ENCODE measurements at places on chromosomes 1 and 21.

GRCh38 chr1:212256369-212256768, 28.8 kb upstream of the PPP2R5A start:
- DNase-seq, result no peak

GRCh38 chr1:203652724-203653461, 26.3 kb downstream of the ATP2B4 start:
- DNase-seq, result no peak

DNA sequence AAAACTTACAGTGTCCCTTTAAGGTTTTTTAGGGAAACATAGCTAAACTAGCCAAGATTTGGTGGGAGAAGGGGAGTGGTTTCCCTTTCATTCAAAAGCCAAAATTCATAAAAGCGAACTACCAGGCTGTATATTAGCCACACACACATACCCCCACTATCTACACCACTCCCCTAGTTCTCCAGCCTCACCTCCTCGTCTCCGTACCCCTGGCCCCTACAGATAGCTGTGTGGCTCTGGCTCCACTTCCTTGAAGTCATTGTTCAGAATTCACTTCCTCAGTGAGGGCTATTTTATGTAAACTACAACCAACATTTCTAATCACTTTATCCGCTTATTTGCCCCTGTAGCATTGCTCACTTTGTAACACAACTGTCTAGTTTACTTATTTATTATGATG, 5.3 kb upstream of the DPH5 start:
- no peak for DNase-seq

GRCh38 chr1:175376194-175376593, 183.6 kb upstream of the KIAA0040 start:
- DNase-seq, result no peak

DNA sequence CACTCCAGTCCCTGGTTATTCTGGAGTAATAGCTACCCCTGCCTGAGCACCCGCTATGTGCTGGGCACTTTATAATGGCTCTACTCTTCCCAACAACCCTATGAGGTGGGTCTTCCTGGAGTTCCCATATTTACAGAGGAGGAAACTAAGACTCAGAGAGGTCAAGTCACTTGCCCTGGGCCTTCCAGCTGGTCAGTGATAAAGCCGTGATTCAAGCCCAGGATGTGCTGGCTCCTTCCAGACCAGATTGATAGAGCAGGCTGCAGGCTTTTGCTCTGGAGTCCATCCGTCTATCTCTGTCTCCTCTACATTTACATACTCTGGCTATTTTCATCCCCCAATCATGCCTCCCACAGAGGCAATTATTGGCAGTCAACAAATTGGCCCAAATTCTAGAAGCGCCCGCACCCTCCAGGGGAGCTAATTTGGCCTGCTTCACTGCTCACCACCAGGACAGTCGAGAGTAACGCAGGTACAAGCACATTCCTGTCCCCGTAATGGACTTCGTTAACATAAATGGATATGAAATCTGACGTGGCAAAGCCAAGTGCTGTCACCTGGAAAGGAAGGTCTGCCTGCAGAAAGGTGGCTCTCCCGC, 39.8 kb upstream of the SELENON start:
- no peak for DNase-seq

GRCh38 chr21:35324372-35325220, 275.5 kb upstream of the RUNX1 start:
- DNase-seq, result peak; percentile 54

All from retinal pigment epithelial cell (primary cell).